Myometrial cell (primary cell): ENCODE measurements at places on chromosomes 11 and 22. TPM values are rescaled to one million over a fixed set of nuclear protein-coding genes. Genes with fewer than 3 reads are reported as not detected.

Gene OR8A1
- not detected in 2 replicates for total RNA-seq

Gene PES1
- total RNA-seq: 82.8 and 87.6 TPM in 2 replicates

Gene OR10AG1
- total RNA-seq: not detected in 2 replicates

Gene APOA5
- not detected in 2 replicates for total RNA-seq

Gene CLDN5
- 6.4 and 11.2 TPM in 2 replicates for total RNA-seq

Gene HSPB2
- not detected in 2 replicates for total RNA-seq

Gene MIAT
- 0.18 and 0.86 TPM in 2 replicates for total RNA-seq

Gene RANBP1
- total RNA-seq: 547 and 560 TPM in 2 replicates

Gene TANGO2
- 21.3 and 36.0 TPM in 2 replicates for total RNA-seq

Gene SLC17A6
- not detected in 2 replicates for total RNA-seq

Gene OR6A2
- total RNA-seq: not detected in 2 replicates

Gene SHANK3
- total RNA-seq: 0.89 and 1.2 TPM in 2 replicates

Gene KRTAP5-2
- total RNA-seq: not detected in 2 replicates

Gene ELFN2
- total RNA-seq: 4.9 and 5.8 TPM in 2 replicates

Gene ZBTB16
- 10.7 and 13.6 TPM in 2 replicates for total RNA-seq

Gene NPAS4
- not detected in 2 replicates for total RNA-seq

Gene OR8J3
- not detected in 2 replicates for total RNA-seq

Gene SCN4B
- not detected in 2 replicates for total RNA-seq

Gene FOLR1
- 1.2 TPM in 1 of 2 replicates, not detected in the other for total RNA-seq

Gene SLC22A6
- total RNA-seq: not detected in 2 replicates

Gene FBLN1
- 210 and 225 TPM in 2 replicates for total RNA-seq

Gene XKR3
- total RNA-seq: not detected in 2 replicates

Gene DGCR8
- 8.2 and 8.6 TPM in 2 replicates for total RNA-seq

Gene SPI1
- not detected in 2 replicates for total RNA-seq

Gene CDC42BPG
- total RNA-seq: 0.18 and 0.29 TPM in 2 replicates

Gene SNAP29
- 13.8 and 15.3 TPM in 2 replicates for total RNA-seq

Gene TPBGL
- not detected in 2 replicates for total RNA-seq

Gene ACTN3
- under 0.01 and 0.18 TPM in 2 replicates for total RNA-seq

Gene GNAZ
- total RNA-seq: 0.58 and 0.71 TPM in 2 replicates

Gene NXPE2
- not detected in 2 replicates for total RNA-seq

Gene TH
- total RNA-seq: 1.6 TPM in 1 of 2 replicates, not detected in the other

Gene CTSD
- total RNA-seq: 165 and 215 TPM in 2 replicates

Gene PRR5L
- 3.5 and 9.6 TPM in 2 replicates for total RNA-seq

Gene TSPAN18
- not detected in 2 replicates for total RNA-seq

Gene CHKA
- 6.7 and 9.5 TPM in 2 replicates for total RNA-seq

Gene CCDC15
- 1.7 and 8.0 TPM in 2 replicates for total RNA-seq

Gene UBQLNL
- not detected in 2 replicates for total RNA-seq

Gene CCDC116
- total RNA-seq: not detected in 2 replicates

Gene PHF21B
- total RNA-seq: not detected in 2 replicates

Gene CECR2
- total RNA-seq: under 0.01 and 0.58 TPM in 2 replicates

Gene PRDM11
- total RNA-seq: 1.2 and 2.3 TPM in 2 replicates

Gene HIC2
- total RNA-seq: 0.53 and 1.4 TPM in 2 replicates

Gene EFEMP2
- 140 and 198 TPM in 2 replicates for total RNA-seq

Gene MYBPC3
- total RNA-seq: not detected in 2 replicates
